ENCODE measurements at places on chromosomes 13 and 19. TPM values are rescaled to one million over a fixed set of nuclear protein-coding genes. Genes with fewer than 3 reads are reported as not detected.

DNA sequence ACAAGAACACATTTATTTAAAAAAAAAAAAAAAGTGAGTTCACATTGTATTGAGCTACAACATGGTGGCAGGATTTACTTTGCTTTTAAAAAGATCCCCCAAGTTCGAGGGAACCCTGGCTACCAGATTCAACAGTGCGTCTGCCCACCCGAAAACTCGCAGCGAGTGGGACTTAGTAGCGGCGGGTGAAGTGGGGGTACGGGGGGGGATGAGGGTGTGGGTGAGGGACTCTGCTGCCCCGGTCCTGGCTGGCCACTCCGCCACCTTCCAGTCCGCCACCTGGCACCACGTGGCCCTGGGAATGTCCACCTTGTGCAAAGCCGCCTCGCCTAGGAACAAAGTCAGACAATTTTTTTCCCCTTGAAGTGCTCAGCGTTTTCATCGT, 19.3 kb upstream of the TINCR start:
- DNase-seq, result no peak

DNA sequence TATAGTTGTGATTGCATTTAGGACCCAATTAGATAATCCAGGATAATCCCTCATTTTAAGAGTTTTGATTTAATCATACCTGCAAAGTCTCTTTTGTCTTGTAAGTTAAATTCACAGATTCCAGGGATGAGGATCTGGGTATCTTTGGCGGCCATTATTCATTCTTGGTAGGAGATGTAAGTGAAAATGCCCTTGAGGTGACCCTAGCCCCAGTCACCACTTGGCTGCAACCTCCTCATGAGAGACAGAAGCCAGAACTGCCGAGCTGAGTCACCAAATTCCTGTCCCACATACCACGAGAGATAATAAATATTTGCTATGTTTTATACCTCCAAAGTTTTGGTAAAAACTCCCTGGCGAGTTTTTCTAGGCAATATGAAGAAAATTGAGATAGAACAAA, 389.4 kb downstream of the RFC3 start:
- DNase-seq, result no peak

DNA sequence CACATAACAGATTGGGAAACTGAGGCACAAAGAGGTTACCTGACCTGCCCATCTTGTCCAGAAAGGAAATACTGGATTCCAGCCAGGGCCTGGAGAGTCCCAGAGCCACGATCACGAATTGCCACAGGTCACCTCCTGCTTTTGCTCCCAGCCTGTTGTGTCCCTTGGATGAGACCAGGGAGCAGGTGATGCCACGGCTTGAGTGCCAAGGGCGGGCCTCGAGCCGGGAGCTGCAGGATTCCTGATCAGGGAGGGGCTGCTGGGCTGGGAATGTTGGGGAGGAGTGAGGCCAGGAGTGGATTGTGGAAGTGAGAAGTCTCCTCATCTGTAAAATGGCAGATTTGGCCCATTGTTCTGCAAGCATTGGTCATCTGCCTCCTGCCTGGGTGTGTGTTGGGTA, 29.4 kb downstream of the DNM2 start:
- DNase-seq, result no peak

DNA sequence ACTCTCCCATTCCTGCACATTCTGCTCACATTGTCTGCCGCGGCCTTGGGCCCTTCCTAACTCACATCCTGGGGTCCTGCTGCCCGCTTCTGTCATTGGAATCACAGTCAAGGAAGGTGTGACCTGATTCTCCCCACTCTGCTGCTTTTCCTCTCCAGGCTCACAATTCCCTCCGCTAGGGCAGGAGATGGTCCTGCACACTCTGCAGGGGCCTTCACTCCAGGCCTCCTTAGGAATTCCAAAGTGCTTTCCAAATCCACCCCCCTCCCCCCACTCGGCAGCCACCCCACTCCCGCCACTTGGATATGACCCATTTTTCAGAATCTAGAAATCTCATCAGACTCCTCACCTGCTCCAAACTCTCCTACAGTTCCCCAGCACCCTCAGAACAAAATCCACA, 3.1 kb upstream of the SLC5A5 start:
- no peak for DNase-seq

- DNase-seq, result no peak
Measured at GRCh38 chr13:50198508-50198907, 183.3 kb downstream of the KCNRG start.

DNA sequence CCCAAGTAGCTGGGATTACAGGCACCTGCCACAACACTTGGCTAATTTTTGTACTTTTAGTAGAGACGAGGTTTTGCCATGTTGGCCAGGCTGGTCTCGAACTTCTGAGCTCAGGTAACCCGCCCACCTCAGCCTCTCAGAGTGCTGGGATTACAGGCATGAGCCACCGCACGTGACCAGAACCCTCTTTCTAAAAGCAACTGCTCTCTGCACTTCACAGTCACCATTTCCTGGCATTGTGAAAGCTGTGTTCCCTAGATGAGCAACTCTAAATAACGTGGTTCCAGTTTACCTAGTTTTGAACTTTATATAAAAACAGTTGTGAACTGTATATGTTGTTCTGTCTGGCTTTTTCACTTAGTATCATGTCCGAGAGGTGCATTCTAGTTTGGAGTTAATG, 152.9 kb downstream of the SIPA1L3 start:
- DNase-seq, result peak; percentile 36

DNA sequence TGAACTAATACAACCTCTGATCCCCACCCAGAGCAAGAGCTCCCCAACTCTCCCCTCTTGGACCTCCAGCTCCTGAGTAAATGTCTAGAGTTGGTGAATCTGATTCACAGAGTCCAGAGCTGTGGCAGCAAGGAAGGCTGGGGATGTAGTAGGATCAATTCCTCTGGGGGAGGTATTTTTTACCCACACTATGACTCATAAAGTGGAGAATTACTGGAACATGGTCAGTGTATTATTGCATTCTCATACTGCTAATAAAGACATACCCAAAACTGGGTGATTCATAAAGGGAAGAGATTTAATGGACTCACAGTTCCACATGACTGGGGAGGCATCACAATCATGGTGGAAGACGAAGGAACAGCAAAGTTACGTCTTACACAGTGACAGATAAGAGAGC, 496.7 kb downstream of the EFNB2 start:
- DNase-seq, result no peak

DNA sequence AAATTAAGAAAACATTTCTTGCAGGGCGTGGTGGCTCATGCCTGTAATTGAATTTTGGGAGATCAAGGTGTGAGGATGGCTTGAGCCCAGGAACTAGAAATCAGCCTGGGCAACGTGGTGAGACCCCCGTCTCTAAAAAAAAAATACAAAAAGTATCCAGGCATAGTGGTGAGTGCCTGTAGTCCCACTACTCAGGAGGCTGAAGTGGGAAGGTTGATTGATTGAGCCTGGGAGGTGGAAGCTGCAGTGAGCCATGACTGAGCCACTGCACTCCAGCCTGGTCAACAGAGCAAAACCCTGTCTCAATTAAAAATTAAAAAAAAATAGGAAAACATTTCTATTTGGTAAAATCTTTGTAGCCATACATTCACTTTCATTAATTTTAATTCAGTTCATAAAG, 526.5 kb downstream of the PCDH9 start:
- DNase-seq, result no peak

- no peak for DNase-seq
Measured at GRCh38 chr13:29925457-29926097, 75.2 kb upstream of the UBL3 start.

GRCh38 chr13:109231888-109232287, 554.5 kb downstream of the IRS2 start:
- no peak for DNase-seq

- DNase-seq, result no peak
Measured at GRCh38 chr19:32358321-32358720, 12.9 kb downstream of the ZNF507 start.

DNA sequence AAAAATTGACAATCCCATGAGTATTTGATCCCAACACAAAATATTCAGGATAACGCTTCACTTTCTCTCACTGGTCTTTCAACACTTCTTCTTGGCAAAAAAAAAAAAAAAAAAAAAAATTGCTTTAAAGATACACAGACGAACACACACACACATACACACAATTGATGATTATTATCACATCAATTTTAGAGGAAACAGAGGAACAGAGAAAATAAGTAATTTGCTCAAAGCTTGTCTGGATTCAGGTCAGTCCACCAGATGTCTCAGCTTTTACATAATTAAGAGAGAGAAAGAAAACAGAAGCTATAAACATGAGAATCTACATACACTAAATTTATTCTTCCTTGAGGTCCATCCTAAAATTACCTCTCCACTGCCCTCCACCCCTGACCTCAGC, 183.4 kb downstream of the MZT1 start:
- no peak for DNase-seq

The MISP gene
- not detected for total RNA-seq

The CEACAM3 gene
- not detected for total RNA-seq

Measured in activated CD4-positive, alpha-beta T cell treated with anti-CD3 and anti-CD28 coated beads, Interleukin-2, amount 10 ng/mL, durations not matched to agents 7 days and 5 days (primary cell).